ENCODE measurements at places on chromosomes 5 and 9.
A peak's percentile ranks its signal among the peaks of the same experiment; 100 is the strongest.

- no peak for ATAC-seq
Observed at GRCh38 chr5:51996356-51996861, 613.2 kb downstream of the ISL1 start.

DNA sequence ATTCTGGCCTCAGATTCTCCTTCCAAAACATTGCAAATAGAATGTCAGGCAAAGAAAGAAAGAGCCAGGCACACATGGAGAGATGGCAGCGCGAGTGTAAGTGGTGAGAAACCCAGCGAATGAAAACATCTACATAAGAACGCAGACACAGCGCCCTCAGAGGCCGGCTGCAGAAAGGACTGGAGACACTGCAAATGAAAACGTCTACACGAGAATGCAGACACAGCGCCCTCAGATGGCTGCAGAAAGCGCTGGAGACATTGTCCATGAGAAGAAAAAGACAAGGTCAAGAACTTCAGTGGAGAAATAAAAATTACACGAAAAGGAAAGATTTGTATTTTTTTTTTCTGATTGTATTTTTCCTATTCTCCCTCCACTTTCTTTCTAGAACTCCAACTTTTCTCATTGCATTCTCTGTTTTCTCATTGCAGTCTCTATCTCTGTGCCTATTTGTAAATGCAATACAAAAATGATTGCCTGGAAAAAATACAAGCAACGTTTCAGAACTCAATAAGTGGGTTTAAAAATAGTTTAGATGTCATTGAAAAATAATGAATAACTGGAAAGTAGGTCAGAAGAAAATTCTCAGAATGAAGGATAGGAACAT, 117.9 kb upstream of the LPCAT1 start:
- ATAC-seq = peak; percentile 88

DNA sequence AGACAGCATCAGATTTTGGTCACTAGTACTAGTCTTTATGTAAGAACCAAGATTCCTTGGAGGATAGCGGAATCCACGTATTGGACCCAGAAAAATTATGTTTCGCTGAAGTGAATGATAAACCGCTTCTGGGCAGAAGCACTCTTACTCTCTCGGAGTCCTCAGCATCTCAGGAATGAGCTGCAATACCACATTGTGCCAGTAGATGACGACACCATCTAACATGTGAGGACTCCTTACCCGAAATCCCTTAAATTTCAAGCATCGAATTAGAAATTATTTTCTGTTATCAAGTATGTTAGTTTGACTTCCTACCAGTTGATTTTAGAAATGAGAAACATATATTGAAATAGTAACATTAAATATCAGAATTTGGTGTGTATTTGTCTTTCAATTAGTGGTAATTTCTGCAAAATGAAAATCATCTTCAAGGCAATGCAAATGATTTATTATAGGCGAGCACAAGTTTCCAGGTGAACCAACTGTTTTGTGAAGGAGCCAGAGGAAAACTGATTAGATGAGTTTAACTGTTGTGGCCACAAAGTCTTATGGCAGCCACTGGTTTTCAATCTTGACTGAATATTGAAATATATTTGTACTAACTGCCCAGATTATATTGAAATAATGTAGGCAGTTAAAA, 66.0 kb upstream of the CAMK4 start:
- peak; percentile 96 for ATAC-seq

- ATAC-seq = no peak
Observed at GRCh38 chr5:170630711-170631141, 126.9 kb downstream of the KCNIP1 start.

DNA sequence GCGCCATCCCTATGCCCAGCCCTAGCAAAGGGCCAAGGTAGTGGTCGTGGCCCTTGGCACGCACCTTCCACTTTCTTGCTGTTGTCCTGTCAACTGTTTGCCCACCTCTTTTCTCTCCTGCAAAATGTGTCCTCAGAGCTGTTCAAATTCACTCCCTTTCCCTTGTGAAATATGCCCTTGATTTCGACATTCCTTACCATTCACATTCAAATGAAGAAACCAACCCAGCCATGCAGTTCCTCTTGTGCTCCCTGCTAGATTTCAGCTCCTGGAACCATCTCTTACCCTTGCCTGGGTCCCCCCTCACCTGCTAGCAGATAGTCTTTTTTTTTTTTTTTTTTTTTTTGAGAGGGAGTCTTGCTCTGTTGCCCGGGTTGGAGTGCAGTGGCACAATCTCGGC, 19.6 kb upstream of the HRH2 start:
- ATAC-seq = no peak

- no peak for ATAC-seq
Observed at GRCh38 chr5:105872569-105873270, 1798.0 kb downstream of the EFNA5 start.

DNA sequence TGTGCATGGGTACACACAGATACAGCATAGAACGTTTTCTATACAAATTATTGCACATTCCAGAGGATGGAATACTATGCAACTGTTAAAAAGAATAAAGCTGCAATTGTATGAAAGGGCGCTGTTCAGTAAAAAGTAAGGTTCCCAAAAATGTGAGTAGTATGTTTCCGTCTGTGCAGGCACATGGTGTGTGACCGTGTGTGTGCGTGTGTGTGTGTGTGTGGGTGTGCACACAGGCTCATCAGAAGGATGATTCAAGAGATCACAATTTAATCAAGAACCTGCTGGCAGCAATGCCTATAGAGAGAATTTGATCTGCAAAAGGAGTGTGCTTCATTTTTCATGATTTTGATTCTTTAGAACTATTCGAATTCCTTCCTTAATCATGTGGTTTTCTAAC, 76.3 kb downstream of the SEMA4D start:
- peak; percentile 27 for ATAC-seq

DNA sequence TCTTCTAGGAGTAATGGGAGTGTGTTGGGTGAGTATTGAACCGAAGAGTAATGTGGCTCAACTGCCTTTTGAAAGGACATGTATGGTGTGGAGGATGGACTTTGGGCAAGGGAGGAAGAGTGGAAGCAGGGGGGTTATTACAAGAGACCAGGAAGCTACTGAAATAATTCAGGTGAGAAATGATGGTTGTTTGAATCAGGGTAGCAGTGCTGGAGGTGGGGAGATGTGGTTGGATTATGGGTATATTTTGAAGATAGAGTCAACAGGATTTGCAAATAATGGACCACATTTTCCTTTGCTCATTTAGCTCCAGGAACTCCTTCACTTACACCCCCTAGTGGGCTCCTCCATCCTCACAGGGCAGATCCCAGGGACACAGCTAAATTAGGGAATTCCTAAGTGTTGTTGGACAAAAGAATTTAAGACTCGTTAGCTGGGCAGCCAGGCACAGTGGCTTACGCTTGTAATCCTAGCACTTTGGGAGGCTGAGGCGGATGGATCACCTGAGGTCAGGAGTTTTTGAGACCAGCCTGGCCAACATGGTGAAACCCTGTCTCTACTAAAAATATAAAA, 1.2 kb upstream of the SLC4A9 start:
- peak; percentile 35 for ATAC-seq

Data from SK-N-SH treated with all-trans-retinoic acid at 6 μM for 48 hours (cell line).